ENCODE measurements at places on chromosomes 5 and 9.

GRCh38 chr9:134840511-134840910 lies 40.1 kb upstream of the FCN2 start:
- DNase-seq, result no peak

GRCh38 chr5:84372066-84372695 lies 12.5 kb downstream of the EDIL3 start:
- DNase-seq, result no peak

- DNase-seq, result no peak
Measured at GRCh38 chr5:1227667-1228066, 2.5 kb downstream of the SLC6A18 start.

DNA sequence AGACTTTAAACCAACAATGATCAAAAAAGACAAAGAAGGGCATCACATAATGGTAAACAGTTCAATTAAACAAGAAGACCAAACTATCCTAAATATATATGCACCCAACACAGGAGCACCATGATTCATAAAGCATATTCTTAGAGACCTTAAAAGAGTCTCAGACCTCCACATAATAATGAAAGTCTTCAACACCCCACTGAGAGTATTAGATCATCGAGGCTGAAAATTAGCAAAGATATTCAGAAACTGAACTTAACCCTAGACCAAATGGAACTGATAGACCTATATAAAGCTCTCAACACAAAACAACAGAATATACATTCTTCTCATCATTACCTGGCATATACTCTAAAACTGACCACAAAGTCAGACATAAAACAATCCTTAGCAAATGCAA lies 11.7 kb upstream of the SPINK14 start:
- DNase-seq, result no peak

DNA sequence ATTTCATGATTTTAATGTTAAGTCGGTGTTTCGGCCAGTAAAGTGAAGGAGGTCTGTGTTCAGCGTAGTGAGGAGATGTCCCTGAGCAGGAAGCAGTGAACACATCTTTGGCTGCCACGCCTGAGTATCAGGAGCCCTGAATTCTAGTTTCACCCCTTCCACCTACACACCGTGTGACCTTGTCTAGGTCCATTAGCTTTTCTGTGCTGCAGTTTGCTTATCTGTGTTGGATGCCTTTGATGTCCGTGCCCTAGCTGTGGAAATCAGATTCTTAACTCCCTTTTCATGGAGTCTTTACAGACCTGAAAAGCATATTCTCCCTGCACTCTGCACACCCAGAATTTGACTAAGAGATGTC lies 601 bp downstream of the FBXO38 start:
- no peak for DNase-seq

GRCh38 chr5:116453988-116454411 lies 120.6 kb downstream of the SEMA6A start:
- DNase-seq, result no peak

DNA sequence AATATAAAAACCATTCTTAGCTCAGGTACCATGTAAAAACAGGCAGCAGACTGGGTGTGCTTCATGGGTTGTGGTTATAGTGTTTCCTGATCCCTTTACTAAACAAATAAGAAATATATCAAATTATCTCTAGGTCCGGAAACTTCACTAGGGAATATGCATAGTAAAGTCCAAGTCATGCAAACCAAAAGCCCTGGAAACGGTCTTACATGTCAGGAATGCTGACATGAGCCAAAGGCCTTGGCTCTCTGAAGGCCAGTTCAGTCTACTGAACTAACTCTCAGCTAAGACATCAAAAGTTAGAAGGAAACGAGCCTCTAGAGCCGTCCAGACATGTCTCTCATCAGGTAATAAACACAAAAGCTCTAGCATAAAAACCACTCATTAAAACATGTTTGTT lies 778.9 kb upstream of the ZNF608 start:
- no peak for DNase-seq

GRCh38 chr5:166285361-166285760 lies 2006.1 kb upstream of the WWC1 start:
- no peak for DNase-seq

GRCh38 chr9:92829420-92829819 lies 48.4 kb downstream of the ZNF484 start:
- DNase-seq, result no peak

GRCh38 chr5:56148453-56148971 lies 84.6 kb downstream of the ANKRD55 start:
- no peak for DNase-seq

GRCh38 chr9:121398374-121398773 lies 28.3 kb upstream of the STOM start:
- DNase-seq, result no peak

- no peak for DNase-seq
Measured at GRCh38 chr5:168176941-168177340, 114.5 kb upstream of the WWC1 start.

DNA sequence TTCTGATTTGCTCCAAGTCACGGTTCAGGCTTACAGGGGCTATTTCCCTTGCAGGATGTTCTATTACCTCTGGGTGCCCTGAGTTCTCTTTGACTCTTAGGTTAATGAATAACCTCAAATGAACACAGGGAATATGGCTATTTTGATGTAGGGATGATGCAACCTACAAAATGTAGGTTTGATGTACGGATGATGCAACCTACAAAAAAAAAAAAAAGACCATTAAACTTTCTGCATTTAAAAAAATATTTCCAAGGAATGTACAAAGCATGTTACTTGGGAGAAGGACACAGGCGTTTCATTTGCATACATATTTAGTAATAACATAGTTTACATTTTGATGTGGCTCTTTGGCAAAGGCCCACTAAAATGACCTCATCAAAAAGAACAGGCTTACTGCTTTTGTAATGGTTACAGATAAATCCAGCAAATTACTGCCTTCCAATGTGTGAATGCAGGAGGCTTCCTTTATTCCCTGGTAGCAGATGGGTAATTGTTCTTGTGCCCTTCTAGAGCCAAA lies 36.3 kb downstream of the ZNF474 start:
- DNase-seq, result no peak

- DNase-seq, result peak; percentile 39
Measured at GRCh38 chr5:78537821-78538220, 110.8 kb downstream of the LHFPL2 start.

- DNase-seq, result no peak
Measured at GRCh38 chr9:122371846-122372245, 1.0 kb downstream of the PTGS1 start.

DNA sequence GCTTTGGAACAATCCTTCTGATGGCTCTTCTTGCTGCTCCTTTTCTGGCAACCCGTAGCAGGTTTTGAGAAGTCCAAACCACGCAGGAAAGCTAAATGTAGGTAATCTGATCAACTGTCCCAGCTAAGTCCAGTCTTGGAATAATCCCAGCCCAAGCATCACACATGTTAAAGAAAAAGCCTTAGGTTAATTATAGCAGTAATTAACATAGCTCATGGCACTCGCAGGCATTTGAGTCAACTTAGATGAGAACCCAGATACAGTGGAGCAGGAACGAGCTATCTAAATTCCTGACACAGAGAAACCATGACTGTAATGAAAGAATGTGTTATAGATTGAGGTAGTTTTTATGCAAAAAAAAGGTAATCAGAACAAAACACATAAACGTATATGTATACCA lies 844.8 kb downstream of the CDH9 start:
- DNase-seq, result no peak

DNA sequence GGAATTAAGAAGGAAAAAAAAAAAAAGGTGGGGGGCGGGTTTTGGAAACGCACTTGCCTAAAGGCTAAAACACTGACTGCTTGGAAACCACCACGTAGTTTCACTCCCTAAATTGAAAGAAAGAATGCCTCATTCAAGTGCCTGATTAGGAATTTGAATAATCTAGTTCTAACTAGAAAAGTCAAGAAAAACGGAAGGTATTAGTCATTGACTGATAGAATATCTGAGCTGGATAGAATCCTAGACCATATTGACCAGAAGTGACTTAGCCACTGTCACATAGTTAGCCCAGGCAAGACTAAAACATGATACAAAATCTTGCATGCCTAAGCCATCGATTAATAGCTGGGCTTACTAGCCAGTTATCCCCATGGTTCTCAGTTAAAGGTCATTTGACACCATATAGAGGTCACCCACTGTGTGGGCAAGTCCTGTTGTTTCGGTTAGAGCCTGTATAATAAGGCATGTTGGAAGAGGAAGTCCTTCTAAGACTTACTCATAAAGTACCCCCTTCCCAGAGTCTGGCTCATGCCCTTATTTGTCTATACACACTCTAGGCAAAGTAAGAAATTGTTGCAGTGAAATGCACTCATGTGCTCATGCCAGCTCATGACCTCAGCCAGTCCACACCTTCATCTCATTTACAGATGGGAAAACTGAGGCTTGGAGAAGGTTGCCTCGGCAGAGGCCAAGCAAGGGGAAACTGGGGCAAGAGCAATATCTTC lies 40.2 kb downstream of the SH3RF2 start:
- DNase-seq, result no peak

GRCh38 chr9:2389404-2389803 lies 232.2 kb upstream of the VLDLR start:
- DNase-seq, result no peak

DNA sequence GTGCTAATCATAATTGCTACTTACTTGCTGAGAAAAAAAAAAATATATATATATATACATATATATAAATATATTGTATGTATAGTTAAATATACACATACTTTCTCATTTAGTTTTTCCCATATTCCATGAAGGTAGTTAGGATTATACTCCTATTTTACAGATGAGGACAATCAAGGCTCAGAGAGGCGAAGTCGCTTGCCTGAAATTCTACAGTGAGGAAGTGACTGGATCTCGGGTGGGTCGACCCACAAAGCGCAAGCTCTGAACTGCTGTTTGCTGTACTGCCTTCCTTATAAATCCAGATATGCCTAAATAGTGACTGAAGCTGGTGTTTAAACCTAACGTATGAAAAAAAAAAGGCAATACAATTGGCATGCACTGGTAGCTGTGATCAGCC lies 148.3 kb upstream of the TBC1D2 start:
- DNase-seq, result no peak

- DNase-seq, result peak; percentile 53
Measured at GRCh38 chr5:14417792-14418765, 163.5 kb upstream of the OTULINL start.

Measured in A673 (cell line).